ENCODE measurements at places on chromosomes 1 and 21.

DNA sequence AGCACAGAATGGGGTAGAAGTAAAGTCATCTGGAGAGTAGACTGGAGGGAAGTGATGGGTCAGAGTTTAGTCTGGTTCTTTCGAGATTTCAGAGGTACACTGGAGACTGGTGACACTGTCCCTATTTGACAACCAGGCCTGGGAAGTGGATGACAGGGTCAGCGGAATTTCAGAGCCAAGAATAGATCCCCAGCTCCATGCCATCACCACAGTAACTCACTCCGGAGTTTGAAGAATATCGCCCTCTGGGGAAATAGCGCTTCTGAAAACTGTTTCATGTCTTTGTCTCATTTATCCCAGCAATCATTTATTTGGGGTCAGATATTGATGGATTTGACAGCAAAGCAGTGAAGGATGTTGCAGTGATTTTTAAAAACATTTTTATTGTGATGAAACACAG lies 7.6 kb upstream of the NFASC start:
- DNase-seq, result no peak

GRCh38 chr1:154406572-154406879 lies 1.4 kb downstream of the IL6R start:
- DNase-seq, result no peak

DNA sequence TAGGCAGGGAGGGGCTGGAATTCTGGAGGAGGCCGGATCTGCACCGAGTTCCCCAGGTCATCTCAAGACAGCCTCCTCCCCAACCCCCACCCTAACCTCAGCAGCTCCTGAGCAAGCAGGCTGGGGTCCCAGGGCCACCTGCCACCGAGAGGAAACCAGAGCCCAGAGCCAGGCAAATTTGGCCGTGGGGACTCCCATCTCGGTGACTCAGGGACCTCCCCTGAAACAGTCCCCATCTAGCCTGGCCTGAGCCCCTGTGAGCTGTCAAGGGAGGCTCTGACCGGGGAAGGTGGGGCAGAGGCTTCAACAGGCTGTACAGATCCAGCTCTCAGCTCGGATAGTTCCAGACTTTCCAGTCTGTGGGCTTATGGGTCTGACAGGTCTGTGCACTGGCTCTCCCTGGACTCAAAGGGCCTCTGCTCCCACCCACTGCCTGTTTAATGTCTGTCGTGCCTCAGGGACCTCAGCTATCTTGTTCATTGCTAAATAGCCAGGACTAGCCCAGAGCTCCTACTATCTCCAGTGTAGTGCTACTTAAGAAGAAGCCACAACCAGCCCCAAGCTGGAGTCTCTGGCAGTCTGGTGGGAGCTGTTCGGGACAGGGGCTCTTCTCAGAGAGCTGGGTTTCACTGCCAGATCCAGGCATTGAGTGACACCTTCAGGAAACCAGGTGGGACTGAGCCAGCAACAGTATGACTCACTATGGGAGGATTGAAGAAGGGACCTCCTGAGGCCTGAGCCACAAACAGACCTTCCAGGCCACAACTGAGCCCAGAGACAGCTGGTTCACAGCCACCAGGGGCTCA lies 25.6 kb downstream of the MATN1 start:
- DNase-seq, result no peak

DNA sequence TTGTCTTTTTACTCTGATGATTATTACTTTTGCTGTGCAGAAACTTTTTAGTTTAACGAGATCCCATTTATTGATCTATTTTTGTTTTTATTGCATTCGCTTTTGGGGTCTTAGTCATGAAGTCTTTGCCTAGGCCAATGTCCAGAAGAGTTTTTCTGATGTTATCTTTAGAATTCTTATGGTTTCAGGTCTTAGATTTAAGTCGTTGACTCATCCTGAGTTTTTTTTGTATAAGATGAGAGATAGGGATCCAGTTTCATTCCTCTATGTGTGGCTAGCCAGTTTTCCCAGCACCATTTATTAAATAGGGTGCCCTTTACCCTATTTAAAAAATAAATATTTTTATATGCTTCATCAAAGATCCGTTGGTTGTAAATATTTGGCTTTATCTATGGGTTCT lies 13.2 kb downstream of the MAN1C1 start:
- no peak for DNase-seq

GRCh38 chr21:43826623-43826974 lies 37.2 kb downstream of the RRP1 start:
- DNase-seq, result no peak

GRCh38 chr1:186511761-186512637 lies 51.1 kb upstream of the PDC start:
- DNase-seq, result no peak

GRCh38 chr1:230849451-230850224 lies 18.7 kb downstream of the C1orf198 start:
- DNase-seq, result no peak

DNA sequence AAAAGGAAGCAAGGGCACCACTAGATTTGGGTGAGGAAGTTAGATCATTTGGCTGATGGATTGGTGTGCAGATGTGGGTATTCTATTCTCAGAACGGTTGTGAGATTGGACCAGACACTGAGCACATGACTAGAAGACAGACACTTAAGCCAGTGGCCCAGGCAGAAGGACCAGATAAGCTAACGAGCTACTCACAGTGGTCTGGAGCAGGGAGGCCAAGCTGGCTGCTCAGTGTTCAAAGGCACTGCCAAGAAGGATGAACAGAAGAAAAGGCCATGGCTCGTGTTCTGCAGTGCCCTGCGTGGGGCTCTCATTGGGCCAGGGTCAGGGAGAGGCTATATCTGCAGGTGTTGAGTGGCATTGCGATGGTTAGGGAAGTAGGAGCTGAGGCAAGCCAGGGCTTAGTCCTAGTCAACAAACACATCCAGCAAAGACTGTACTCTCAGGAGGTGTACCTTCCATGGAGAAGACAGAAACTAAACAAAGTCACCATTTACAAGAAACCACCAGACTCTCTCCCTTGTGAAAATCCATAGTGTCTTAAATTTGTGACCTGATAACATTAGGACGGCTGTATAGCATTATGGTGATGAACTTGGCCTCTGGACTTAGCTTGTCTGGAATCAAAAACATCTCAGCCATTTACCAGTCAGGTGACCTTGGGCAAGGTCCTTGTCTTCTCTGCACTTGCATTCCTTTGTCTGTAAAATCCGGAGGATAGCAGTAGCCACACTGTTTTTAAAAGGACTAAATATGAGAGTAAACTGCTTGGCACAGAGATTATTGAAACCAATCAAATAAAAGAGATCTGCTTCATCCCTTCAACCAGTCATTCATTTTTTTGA lies 274.5 kb downstream of the SIPA1L2 start:
- no peak for DNase-seq

- no peak for DNase-seq
Observed at GRCh38 chr1:99119188-99119587, 114.5 kb upstream of the PLPPR5 start.

GRCh38 chr1:116751146-116751545 lies 3.1 kb upstream of the CD2 start:
- no peak for DNase-seq

- DNase-seq, result no peak
Observed at GRCh38 chr1:9179463-9180110, 50.7 kb upstream of the GPR157 start.

DNA sequence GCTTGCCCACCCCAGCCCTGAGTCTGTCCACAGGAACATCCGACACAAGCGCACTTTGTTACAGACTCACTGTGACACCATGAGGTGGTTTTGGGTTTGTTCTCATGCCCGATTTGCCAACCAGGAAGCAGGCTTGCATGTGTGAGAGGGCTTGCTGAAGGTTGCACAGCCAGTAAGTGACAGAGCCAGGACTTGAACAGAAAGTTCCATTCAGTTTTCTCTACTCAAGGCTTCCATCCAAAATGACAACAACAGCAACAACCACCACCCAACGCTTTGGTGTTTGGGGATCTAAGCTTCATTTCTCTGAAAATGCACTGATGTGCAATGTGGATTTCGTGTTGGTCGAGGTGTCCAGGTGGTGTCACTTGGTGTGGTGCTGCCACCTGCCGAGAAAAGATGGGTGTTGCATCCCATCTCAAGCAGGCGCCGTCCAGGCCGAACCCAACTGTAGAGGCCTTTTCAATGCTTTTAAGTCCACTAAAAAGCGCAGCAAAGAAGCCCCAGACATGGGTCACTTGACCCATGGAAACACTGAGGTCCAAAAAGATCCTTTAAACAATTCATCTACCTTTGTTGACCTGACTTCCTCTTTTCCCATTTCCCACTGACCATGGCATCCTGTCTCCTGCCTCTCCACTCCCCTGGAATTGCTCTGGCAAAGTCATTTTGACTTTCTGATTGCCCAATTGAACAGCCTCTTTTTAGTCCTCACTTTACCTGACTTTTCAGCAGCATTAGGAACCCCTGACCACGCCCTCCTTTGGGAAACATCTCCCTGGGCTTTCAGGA lies 12.2 kb downstream of the CITED4 start:
- DNase-seq, result peak; percentile 75

- no peak for DNase-seq
Observed at GRCh38 chr1:200895801-200896530, 1.3 kb downstream of the INAVA start.

DNA sequence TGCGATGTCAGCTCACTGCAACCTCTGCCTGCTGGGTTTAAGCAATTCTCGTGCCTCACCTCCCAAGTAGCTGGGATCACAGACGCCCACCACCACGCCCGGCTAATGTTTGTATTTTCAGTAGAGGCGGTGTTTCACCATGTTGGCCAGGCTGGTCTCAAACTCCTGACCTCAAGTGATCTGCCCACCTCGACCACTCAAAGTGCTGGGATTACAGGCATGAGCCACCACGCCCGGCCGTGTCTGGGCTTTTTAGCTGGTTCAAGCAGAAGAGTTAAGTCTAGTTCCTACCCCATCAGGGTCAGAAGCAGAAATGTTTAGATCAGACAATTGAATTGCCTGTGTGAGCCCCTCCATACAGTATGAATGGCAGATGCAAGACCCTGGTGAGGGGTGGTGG lies 27.7 kb upstream of the RIPK4 start:
- no peak for DNase-seq

- DNase-seq, result no peak
Observed at GRCh38 chr1:13507075-13507474, 6.7 kb downstream of the LRRC38 start.

- DNase-seq, result no peak
Observed at GRCh38 chr1:154334079-154335024, 9.0 kb downstream of the ATP8B2 start.

GRCh38 chr21:28769683-28770082 lies 223.0 kb downstream of the LTN1 start:
- no peak for DNase-seq

DNA sequence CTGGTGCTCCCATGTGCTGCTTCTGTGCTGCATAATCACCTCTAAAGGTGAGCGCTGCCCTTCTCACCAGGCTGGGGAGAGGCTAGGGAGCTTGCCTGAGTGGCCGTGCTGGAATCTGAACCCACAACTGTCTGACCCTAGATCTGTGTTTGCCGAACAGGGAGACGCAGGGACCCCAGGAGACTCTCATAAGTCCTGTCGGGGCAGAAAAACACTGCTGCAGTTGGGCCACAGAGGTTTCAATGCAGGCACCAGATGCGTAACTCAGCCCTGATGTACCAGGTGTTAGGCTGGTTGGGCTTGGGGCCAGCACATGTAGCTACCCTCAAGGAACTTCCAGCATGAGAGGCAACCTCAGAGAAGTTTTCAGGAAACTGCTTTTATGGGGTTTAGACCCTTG lies 49.5 kb upstream of the DMRTB1 start:
- DNase-seq, result no peak

GRCh38 chr1:67880056-67880601 lies 46.9 kb upstream of the GNG12 start:
- no peak for DNase-seq

DNA sequence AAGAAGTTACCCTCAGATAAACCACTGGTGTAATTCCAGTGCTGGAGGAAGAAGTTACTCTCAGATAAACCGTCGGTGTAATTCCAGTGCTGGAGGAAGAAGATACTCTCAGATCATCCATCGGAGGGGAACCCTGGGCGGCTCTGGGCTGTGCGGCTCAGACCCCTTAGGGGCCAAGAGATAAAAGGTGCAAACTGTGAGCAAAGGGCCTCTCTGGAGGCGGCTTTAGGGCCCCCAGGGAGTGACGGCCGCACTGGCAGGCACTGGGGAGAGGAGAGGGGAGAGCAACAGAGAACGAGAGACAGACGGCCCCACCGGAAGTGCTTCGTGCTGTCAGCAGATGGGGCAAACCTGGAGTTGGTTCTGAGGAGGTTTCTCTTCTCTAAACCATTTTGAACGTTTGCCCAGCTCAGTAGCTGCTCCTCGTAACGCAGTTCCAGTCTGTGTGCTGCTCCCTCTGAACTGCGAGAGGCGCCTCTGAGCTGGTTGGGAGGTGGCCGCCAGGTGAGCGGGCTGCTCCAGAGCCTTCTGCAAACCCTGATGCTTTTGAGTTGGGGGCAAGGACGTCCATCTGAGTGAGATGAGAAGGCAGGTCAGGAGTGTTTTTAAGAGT lies 62.6 kb upstream of the COL6A1 start:
- no peak for DNase-seq

DNA sequence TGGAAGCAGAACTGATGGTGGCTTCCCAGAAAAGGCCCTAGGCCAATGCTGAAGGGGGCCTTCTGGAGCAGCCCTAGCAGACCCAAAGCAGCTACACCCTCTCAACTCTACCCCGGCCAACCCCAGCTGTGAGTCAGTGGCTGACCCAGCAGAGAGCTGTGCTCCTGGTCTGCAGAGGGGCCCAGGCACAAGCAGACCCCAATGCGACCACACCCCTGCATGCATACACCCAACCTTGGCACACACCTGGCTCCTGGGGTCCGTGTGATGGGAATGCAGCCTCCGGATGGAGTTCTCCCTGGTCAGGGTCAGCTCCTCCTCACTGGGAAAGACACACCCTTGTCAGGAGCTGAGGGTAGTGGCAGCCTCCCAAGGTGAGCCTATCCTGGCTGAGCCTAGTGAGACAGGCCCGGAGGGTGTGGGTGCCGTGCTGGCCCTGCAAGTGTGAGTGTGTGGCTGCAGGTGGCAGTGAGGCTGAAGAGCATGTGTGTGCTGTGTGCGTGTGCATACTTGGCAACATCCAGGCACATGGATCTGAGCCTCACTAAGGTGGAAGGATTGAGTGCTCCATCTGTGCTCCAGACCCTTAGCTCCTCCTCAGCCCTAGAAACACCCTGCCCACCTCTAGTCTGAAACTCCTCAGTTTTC lies 3.9 kb upstream of the ARHGAP30 start:
- DNase-seq, result no peak

DNA sequence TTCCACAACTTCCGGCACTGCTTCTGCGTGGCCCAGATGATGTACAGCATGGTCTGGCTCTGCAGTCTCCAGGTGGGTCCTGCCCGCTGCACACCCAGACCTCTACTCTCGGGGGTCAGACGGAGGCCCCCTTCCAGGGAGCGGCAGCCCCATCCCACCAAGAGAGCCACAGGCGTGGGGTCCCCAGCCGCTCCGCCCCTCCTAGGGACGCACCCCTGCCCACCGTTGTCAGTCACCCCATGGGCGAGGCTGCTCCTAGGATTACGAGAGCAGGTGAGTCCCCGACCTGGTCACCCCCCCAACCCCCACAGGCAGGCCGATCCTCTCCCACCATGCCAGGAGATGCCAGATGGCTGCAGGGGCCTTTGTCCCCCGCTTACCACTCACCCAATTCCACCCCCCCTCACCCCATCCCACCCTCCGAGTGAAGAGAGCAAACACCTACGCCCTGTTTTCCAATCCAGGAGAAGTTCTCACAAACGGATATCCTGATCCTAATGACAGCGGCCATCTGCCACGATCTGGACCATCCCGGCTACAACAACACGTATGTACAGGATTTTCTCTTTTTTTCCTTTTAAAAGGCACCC lies 107.0 kb downstream of the PDE9A start:
- no peak for DNase-seq
